Amniotic epithelial cell (primary cell): ENCODE measurements at places on chromosomes 16 and 17.

GRCh38 chr17:43853546-43853945 lies 6.6 kb downstream of the CD300LG start:
- DNase-seq: no peak

- DNase-seq: peak; percentile 94
These were observed 18.8 kb downstream of the TNRC6A start for GRCh38 chr16:24748242-24748641.

DNA sequence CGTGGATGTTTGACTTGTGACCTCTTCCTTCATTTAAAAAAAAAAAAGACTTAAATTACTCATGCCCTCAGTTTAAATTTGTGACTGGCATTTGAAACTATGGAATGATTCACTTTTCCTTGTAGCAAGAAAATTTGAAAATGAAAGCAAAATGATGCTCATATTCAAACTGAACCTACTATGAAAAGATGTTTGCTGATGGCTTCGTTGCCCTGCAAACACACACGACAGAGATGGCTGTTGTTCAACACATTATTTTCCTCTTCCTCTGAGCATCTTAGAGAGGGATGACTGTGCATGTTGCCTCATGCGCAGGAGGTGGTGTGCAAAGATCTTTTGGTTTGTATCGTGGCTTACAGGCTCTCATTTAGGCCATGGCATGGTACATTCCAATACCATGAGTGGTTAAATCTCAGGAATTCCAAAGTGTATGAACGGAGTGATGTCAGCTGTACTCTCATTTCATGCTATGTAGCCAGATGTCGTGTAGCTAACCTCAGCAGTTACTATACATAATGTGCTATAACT lies 164.5 kb downstream of the PRKCA start:
- DNase-seq: peak; percentile 100

GRCh38 chr17:31379597-31380205 lies 11.8 kb upstream of the RAB11FIP4 start:
- DNase-seq: no peak

- no peak for DNase-seq
These were observed 26.8 kb downstream of the REXO5 start for GRCh38 chr16:20833086-20833485.

DNA sequence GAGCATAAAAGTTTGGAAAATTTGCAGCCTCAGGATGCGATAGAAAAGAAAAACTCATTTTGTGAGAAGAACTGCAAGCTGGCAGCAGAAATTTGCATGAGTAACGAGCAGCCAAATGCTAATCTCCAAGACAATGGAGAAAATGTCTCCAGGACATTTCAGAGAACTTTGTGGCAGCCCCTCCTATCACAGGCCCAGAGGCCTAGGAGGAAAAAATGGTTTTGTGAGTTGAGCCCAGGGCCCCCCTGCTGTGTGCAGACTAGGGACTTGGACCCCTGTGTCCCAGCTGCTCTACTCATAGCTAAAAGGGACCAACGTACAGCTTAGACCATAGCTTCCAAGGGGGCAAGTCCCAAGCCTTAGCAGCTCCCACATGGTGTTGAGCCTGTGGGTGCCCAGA lies 34.3 kb downstream of the APPBP2 start:
- DNase-seq: no peak

GRCh38 chr16:67533024-67533560 lies 4.5 kb downstream of the RIPOR1 start:
- no peak for DNase-seq

- no peak for DNase-seq
These were observed 204.8 kb upstream of the CHMP6 start for GRCh38 chr17:80786887-80787286.

GRCh38 chr17:29661213-29661612 lies 38.5 kb upstream of the CORO6 start:
- DNase-seq: no peak

- DNase-seq: peak; percentile 33
These were observed 56.0 kb upstream of the NACA2 start for GRCh38 chr17:61647047-61647446.

DNA sequence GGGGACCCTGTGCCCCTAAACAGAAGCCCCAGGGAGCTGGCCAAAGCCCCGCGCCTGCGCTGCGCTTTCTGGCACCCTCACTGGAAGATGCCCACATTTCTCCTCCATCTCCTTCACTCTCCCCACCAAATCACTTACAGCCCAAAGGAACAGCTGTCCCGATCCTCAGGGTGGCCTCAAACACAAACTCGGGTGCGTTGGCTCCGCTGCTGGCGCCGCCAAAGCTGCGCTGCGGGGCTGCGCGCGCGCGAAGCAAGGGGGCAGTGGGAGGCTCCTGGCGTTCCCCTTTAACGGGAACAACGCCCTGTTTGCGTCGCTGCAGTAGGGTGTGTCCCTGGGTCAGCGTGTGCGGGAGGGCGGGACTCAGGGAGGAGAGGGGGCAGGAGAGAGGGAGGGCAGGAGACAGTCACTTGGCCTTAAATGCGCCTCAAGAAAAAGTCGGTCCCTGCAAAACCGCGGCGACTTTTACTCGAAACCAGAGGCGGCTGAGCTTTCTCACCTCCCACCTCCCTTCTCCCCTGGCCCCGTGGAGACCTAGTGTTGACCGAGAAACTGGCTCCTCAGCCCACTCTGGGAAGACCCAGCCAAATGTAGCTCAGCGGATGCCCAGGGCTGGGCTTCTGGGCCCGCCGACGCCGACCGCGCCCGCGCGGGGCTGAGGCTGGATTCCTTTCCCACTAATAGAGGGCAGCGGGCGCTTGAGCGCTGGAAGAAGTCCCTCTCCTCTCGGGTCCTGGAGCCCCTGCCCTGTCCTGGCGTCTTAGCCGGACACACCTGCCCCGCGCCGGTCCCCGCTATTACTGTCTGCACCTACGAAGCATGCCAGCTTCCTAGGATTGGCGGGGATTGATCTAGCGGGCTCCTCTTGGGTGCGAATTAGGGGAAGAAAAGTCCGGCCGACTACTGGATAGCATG lies 2.6 kb downstream of the PMP22 start:
- DNase-seq: peak; percentile 62

GRCh38 chr16:74496054-74496453 lies 74.8 kb upstream of the CLEC18B start:
- DNase-seq: no peak

GRCh38 chr17:6775871-6776405 lies at the start of gene FBXO39:
Gene FBXO39, plus strand, starts transcription at chr17:6776215. Its CDS starts 3,654 bp downstream, at chr17:6779869.
- no peak for DNase-seq

GRCh38 chr17:18981642-18982424 lies 22.7 kb downstream of the FAM83G start:
- peak; percentile 46 for DNase-seq

DNA sequence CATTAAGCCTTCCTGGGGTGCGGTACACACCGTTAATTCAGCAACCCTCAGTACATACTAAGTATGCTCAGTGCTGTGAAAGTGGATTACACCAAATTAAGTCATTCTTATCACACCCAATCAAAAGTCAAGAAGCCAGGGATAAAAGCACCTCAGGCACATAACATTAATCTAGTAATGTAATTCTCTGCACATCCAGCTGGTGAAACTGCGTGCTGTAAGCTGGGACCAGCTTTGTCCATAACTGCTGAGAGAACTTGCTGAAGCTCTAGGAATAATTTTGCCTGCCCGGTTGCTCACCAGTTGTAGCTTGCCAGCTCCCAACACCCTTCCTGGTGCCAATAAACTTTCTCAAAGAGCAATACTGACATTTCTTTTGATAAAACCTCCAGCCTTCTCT lies 44.9 kb downstream of the SLC47A1 start:
- DNase-seq: no peak

DNA sequence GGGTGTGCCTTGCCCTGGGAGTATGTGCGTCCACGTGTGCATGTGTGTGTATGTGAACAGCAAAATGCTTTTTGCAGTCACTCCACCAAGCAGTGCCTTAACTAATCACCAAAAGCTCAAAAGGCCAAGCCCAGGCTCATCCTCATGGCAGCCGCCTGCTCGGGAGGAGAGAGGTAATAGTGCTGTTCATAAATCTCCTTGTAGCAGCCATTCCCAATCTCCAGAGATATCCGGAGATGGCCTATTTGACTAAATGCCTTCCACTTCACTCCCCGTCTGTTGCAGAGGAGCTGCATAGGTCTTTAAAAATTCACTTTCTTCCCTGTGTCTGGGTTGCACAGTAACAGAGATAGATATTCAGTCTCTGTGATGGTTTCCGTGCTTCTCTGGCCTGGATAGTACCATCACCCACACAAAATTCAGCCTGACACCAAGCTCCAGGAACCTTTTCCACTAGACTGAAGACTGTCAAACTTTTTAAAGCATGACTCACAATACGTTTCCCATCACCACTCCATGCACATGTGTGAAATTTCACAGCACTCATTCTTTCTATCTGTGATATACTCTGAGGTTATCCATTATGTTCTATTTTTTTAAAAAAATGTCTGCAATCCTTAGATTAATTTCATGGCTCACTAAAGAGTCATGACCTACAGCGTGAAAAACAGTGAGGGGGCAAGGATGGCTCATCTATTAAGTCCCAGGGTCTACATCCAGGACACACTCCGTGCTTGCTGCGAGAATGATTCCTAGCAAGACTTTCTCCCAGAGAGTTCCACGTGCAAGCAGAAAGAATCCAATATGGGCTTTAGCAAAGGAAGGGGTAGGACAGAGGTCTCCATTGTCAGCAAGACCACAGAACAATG lies 357.8 kb downstream of the GRIN2A start:
- DNase-seq: no peak

DNA sequence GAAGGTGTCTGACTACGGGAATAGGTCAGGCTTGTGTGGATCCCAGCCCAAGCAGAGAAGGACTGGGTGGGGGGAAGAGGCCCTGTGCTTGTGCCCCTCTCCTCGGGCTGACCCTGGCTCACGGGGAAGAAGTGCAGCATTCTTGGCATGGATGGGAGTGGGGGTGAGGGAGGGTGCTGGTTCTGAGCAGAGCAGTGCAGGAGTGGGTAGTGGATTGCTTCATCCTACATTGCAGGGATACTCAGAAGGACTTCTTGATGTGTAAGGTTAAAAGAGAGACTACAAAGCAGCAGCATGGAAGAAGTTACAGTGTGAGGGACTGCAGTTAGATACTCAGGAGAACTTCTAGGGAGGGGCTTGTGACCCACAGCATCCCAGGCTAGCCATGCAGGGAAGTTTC lies 2.1 kb downstream of the ARHGAP23 start:
- peak; percentile 95 for DNase-seq

DNA sequence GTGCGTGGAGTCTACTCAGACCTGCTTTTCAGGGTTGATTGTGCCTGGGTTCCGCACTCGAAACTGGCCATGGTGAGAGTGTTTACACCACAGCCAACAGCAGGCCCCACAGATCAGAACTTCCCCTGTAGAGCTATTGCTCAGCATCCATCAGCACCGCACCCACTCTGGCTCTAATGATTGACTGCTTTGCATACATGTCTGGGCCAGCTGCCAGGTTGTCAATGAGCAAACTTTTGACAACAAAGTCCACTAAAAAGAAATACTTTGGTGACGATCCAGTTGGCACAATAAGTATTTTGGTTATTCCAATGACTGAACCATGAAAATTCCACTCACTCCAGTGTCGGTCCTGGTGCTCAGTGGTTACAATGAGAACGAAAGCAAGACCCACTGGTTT lies 190.7 kb downstream of the FOXL1 start:
- DNase-seq: no peak

- peak; percentile 12 for DNase-seq
These were observed 60.7 kb upstream of the TEX2 start for GRCh38 chr17:64323774-64324173.

- no peak for DNase-seq
These were observed 219.9 kb upstream of the CIBAR2 start for GRCh38 chr16:85332175-85332574.

DNA sequence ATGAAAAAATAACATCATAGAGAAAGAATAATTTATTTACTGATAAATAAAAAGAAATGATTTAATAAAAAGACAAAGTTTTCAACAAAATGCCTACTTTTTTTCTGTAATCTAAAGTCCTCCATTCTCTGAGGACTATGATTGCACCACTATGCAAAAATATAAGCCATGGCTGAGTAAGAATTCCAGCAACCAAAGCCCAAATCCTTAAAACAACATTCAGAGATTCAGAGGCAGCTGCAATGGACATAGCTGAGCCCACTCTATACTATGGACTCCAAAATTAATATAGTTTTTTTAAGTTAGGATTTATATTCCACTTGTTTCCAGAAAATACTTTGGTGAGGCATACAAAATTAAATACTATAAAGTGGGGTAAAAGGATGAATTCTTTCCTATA lies 169.5 kb upstream of the C17orf78 start:
- no peak for DNase-seq

DNA sequence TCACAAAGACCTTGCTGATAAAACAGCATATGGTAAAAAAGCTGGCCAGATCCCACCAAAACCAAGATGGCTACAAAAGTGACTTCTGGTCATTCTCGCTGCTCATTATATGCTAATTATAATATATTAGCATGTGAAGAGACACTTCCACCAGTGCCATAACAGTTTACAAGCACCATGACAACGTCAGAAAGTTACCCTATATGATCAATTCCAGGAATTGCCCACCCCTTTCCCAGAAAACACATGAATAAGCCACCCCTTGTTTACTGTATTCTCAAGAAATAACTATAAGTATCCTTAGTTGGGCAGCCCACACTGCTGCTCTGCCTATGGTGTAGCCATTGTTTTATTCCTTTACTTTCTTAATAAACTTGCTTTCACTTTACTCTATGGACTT lies 44.6 kb upstream of the IRX5 start:
- no peak for DNase-seq

DNA sequence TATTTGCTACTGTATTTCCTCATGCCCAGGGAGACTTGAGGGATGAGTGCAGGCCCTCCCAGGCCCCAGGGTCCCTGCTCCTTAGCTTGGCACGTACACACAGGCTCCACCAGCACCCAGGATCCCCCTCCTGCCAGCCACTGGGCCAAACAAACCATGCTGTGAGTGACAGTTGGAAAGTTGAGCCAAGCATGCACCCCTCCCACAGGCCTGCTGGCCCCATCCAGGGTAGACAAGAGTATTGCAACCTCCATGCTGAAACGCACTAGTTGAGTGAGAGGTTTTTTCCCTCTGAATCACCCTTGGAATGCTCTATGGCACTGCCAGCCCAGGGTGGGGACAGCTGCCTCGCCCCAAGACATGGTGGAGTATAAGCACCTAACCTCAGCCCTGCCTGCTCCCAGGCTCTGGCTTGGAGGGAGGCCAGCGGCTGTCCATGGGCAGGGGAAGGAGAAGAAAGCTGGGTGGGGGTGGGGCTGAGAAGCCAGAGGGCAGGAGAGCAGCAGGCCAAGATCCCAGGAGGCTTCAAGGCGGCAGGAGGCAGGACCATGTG lies 49.6 kb downstream of the PITPNM3 start:
- DNase-seq: peak; percentile 84

GRCh38 chr17:2713881-2714280 lies 2.3 kb upstream of the CLUH start:
- DNase-seq: no peak

- DNase-seq: peak; percentile 68
These were observed 23.0 kb upstream of the EIF1 start for GRCh38 chr17:41665566-41666236.

DNA sequence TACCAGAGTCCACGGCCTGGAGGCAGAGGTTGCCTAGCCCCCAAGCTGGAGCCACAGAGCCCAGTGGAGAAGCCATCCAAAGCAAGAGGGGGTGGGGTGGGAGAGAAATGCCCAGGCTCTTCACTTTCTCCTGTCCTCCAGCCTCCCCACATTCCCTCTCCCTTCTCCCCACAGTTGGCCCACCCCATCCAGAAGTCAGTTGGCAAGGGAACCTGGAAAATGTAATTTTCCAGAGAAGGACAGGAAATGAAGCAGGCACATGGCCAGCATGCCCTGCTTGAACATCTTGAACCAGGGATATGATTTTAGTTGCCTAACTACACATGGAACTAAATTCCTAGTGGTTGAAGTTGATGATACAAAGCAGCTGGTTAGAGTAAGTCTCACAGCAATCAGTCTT lies 73.3 kb upstream of the IRX6 start:
- DNase-seq: no peak

- DNase-seq: peak; percentile 7
These were observed 152.9 kb upstream of the PLCG2 start for GRCh38 chr16:81626181-81626674.
